H1 (cell line): ENCODE measurements at places on chromosomes 12 and 14. TPM values are rescaled to one million over a fixed set of nuclear protein-coding genes. Genes with fewer than 3 reads are reported as not detected.

DNA sequence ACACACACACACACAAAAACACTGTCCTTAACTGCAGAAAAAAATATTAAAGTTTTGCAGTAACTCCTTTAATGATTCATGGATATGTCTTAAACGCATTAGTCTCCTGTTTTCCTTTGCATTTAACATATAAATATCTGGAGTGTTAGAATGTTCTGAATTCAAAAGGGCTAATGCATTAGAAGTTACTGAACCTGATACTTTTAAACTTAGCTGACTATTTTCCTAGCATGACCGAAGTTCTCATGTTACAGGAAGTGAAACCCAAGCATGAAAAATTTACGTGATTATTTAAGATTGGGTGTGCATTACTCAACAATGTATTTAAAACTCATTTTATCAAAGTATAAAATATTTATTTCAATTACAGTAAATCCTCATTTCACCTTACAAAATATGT, 791.2 kb downstream of the FLRT2 start:
- DNase-seq: no peak

- no peak for DNase-seq
Measured at GRCh38 chr14:75361041-75361440, 66.8 kb upstream of the JDP2 start.

ZFC3H1 gene
- total RNA-seq: 29.7 and 32.4 TPM in 2 replicates

LAG3 gene
- 2.8 and 3.1 TPM in 2 replicates for total RNA-seq
